ENCODE measurements at places on chromosomes 6 and 20.
A peak's percentile ranks its signal among the peaks of the same experiment; 100 is the strongest.

DNA sequence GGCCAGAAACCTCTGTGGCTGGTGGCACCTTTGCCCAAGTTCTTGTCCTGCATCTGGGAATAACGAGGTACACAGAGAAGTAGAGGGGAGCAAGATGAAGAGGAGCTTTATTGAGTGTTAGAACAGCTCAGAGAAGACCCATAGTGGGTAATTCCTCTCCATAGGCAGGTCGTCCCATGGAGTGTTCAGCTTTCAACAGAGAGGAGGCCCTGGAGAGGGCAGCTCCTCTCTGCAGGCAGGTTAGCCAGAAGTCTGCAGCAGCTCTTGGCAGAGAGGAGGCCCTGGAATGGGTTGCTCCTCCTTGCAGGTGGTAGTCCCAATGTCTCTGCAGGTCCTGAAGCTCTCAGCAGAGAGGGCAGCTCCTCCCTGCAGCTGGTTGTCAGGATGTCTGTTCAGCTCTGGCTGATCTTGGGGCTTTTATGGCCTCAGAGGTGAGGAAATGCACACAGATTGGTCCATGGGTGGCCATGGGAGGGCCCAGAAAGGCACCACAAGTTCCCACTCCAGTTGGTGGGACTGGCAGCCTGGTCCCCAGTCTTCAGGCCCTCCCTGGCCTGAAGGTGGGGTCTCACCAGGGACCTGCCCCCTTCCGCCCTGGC is 89.0 kb downstream of the IPCEF1 start:
- no peak for DNase-seq

- no peak for DNase-seq
These were observed 85.6 kb downstream of the AIG1 start for GRCh38 chr6:143146186-143146851.

DNA sequence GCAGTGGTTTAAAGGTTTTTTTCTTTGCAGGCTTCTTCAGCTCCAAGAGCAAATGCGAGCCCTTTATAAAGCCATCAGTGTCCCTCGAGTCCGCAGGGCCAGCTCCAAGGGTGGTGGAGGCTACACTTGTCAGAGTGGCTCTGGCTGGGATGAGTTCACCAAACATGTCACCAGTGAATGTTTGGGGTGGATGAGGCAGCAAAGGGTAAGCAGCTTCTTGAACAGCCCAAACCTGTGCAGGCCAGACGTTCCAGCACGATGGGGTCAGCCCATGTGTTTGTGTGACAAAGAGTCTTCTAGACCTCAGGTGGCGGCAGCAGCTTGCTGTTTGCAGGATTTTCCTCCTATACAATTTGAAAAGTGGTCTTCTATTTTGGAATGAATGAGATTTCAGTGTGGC is 17.7 kb downstream of the DSP start:
- no peak for DNase-seq

GRCh38 chr20:33444797-33445560 is 1.4 kb upstream of the SNTA1 start:
- peak; percentile 30 for DNase-seq

- DNase-seq: no peak
These were observed 33.3 kb downstream of the SOBP start for GRCh38 chr6:107523054-107523791.

DNA sequence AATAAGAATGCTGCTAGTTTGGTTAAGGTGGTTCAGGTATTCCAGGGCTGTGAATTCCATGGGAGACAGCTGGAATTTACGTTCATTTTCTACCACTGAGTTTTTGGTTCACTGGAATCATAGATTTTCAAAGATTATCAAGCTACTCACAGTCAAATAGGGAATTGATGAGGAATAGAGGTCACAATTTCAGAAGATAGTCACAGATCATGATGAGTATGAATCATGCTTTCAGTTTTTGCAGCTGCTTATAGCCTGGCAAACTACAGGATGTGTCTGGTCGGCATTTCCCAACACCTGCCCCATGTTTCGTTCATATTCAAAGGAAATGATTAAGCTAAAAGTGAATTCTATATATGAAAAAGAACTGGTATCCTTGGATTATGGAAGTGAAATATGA is 58.7 kb downstream of the BCKDHB start:
- no peak for DNase-seq

DNA sequence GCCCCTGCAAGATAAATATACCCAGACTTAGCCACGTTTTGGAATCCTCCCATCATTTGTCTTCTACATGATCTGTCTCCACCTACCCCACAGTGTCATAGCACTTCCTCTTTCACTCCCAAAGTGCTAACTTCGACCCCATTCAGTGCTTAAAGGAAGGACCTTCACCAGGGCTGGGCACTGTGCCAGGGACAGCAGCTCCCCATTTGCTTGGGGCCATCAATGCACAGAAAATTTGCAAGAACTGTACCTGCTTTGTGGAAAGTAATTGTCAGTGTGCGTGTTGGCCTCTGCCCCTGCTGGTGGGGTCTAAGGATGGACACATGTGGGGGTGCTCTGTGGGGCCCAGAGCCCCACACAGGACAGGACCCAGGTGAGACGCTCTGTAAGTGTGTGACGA is 5.2 kb upstream of the BPIFA2 start:
- DNase-seq: no peak
